Panc1 (cell line): ENCODE measurements at places on chromosomes 1 and 21.
A peak's percentile ranks its signal among the peaks of the same experiment; 100 is the strongest.

DNA sequence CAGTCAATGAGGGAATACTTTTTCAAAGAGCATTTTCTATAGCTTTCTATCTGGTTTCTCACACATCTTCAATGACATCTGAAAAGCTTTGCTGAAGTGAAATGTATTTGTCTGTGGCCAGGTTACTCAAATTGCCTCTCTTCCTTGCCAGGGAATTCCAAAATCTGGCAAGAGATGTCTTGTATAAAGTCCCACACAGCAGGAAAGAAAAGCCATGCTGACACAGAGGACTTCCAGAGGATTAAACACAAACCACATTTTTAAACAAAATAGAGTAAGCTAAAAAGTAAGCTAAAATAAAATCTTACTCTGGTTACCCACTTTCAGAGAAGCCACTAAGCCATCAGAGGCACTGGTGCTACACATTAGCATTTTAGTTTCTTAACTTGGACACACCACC lies 93.1 kb upstream of the BCAR3 start:
- no peak for DNase-seq

GRCh38 chr1:204103431-204103741 lies 30.5 kb downstream of the SOX13 start:
- DNase-seq: no peak

GRCh38 chr1:19680644-19681043 lies 16.0 kb downstream of the HTR6 start:
- no peak for DNase-seq

GRCh38 chr1:239184561-239185244 lies 201.7 kb upstream of the CHRM3 start:
- no peak for DNase-seq

- no peak for DNase-seq
These were observed 46.7 kb upstream of the GPR52 start for GRCh38 chr1:174401075-174401474.

- no peak for DNase-seq
These were observed 6.9 kb upstream of the ETV3 start for GRCh38 chr1:157145076-157145475.

GRCh38 chr1:58815686-58816071 lies 31.8 kb upstream of the JUN start:
- DNase-seq: no peak

DNA sequence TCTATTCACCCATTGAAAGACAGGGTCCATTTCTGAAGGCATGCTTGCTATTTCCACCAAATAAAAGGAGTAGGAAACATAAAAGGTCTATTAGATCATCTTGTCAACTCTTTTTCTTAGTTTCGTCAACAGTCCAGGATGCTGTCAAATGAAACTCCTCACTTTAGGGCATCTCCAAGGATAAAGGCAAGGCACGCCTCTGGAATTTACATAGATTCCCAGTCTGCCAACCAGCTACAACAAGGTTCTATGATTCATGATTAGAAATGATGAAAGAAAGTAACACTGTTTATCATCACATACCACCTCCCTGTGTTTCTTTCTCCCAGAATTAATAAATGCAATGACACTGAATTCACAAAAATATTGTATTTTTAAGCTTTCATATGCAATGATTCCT lies 636.3 kb downstream of the LTN1 start:
- DNase-seq: no peak

DNA sequence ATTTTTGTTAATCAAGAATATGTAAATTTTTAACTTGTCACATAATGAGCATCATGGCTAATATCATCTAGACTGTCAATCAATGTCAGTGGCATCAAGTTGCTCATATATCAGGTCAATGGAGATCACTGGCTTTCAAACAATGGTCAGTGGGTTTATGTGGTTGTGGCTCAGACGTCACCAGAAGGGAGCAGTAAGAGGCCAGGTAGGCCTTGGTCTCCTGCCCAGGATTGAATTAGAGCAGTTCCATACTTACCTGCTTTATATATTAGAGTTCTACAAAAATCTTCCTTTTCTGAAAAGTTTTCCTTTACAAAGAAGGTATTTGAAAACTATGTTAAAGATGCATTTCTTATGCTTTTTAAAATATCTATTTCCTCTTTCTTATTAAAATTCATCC lies 206.3 kb upstream of the B3GALT2 start:
- no peak for DNase-seq

- DNase-seq: no peak
These were observed 21.3 kb downstream of the NPHS2 start for GRCh38 chr1:179554427-179554826.

- DNase-seq: no peak
These were observed 6.8 kb upstream of the PPP1R15B start for GRCh38 chr1:204418174-204419063.

- no peak for DNase-seq
These were observed 51.5 kb downstream of the FOXO6 start for GRCh38 chr1:41412748-41413147.

DNA sequence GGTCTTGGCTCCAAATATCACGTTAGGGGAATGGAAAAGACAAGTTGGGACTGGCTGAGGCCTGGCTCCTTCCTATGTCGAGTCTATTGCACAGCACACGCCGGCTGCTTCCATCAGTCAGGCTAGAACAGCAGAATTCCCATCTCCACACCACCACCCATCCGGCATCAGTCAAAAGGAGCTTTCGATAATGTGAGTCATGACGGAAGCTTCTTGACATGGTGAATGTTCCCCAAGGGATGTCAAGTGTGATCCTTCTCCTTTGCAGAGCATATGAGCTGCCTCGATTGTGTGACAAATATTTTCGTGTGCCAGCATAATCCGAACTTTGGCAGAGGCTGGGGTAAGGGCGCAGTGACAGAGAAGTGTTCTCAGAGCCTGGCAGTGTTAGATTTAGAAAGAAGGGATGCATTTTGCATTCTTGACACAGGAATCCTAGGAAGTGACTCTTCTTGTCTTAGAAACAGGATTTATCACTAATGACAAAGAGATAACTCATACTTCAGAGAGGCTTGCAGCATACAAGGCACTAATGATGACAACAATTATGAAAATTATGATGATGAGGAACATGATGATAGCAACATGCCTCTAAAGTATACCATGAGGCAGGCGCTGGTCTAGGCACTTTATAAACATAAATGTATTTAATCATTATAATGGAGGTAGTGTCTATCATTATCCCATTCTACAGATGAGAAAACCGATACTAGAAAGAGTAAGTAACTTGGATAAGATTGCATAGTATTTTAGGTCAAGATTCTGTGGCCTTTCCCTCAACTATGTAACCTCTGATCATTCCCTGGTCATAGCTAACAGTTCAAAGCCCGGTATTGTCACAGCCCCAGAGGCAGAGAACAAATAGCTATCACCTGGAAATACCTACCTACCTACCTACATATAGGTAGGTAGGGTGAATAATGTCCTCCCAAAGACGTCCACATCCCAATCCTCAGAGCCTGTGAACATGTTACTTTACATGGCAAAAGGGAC lies 135.0 kb downstream of the KCNJ6 start:
- DNase-seq: no peak

- DNase-seq: peak; percentile 4
These were observed 567.6 kb downstream of the MRPL39 start for GRCh38 chr21:25039461-25040380.

DNA sequence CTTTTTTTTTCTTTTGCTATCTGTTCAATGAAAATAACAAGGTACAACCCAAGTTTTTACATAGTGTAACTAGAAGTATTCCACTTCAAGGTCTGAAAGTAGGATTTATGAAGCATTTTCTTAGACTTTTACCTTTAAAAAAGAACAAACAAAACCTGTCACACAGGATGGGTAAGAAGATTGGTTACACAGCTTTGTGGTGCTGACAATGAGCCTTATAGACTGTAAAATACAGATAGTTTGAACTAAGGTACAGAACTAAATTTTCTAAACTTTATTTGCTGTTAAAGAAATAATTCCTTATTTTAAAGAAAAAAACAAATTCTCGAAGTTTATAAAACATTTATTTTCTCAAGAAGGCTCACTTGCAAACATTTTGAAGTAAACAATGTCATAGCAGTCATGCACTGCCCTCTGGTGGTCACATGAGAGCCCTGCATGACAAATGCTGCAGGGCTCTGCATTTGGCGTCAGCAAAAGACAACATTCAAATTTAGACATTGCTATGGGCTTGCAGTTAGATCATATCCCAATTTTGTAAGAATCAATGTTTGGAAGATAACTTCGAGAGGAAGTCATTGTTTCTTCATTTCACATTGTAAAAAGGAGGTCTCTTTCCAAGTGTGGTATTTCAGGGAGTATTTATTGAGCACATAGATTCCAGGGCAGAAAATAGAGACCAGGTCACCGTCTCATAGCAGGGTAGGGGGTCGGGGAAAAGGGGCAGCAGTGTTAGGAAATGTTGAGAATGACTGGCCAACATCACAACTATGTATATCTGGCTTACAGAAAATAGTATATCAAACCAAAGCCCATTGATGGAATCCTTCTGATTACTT lies 115.3 kb upstream of the FMN2 start:
- DNase-seq: peak; percentile 35

- no peak for DNase-seq
These were observed 569.6 kb upstream of the CXADR start for GRCh38 chr21:16943231-16943630.

GRCh38 chr1:233635765-233636502 lies 22.0 kb downstream of the KCNK1 start:
- no peak for DNase-seq

DNA sequence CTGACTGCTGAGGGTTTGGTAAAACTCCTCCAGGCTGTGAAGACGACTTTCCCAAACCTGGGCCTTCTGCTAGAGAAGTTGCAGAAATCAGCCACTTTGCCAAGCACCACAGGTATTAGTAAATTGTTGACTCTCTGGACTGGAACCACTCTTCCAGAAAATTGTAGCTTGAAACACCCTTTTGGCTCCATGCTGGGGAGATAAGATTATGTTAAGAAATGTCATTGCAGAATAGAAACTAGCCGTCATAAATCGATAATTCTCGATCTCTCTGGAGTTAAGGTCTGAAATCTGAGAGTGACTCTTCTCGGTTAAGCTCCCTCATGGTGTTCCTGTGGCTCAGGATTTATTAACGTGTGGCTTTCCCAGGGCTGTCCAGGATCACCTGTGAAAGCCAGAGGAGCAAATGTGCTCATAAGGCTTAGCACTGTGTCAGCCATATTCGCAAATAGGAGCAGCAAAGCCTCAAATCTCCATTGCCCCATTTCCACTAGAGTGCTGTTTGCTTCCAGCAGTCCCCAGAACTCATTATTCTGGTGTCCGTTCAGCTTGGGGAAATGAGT lies 54.6 kb downstream of the ZBTB40 start:
- no peak for DNase-seq

- no peak for DNase-seq
These were observed 91.9 kb downstream of the RAVER2 start for GRCh38 chr1:64836802-64837201.

GRCh38 chr1:119966020-119966419 lies 69.7 kb upstream of the ADAM30 start:
- no peak for DNase-seq

GRCh38 chr21:26469789-26470188 lies 103.3 kb downstream of the CYYR1 start:
- DNase-seq: peak; percentile 20

DNA sequence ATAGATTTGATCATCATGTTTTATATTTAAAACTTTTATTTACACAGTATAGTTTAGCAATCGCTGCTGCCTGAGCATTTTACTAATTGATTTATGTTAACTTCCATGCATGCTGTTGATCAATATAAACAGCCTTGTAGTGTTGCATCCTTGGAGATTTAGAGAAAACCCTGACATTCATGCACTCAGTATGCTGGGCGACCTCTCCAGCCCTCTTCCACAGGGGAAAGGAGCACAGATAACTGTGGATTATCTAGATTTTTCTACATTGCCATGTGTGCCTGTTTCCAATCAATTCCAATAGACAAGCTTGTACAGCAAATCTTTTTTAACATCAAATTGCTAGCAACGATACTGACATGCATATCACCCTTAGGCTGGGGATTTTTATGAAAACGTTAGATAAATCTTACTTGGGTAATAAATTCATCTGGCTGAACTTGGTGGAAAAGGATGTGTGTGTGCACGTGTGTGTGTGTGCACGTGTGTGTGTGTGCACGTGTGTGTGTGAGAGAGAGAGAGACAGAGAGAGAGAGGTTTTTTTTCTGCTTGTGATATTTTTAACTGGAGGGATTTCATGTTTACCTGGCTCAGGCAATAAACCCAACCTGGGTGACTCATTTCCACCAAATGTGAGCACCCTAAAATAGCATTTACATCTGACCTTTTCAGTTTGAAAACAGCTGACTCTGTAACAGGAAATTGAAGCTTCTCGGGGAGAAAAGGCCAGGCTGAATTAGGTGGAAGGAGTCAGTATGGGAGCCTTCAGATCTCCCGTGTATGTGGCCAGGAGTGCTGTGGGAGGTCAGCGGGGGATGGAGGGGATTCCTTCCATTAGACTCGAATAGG lies 339.8 kb downstream of the PRDM2 start:
- DNase-seq: no peak

- DNase-seq: no peak
These were observed 249.8 kb downstream of the USH2A start for GRCh38 chr1:216173376-216173995.

DNA sequence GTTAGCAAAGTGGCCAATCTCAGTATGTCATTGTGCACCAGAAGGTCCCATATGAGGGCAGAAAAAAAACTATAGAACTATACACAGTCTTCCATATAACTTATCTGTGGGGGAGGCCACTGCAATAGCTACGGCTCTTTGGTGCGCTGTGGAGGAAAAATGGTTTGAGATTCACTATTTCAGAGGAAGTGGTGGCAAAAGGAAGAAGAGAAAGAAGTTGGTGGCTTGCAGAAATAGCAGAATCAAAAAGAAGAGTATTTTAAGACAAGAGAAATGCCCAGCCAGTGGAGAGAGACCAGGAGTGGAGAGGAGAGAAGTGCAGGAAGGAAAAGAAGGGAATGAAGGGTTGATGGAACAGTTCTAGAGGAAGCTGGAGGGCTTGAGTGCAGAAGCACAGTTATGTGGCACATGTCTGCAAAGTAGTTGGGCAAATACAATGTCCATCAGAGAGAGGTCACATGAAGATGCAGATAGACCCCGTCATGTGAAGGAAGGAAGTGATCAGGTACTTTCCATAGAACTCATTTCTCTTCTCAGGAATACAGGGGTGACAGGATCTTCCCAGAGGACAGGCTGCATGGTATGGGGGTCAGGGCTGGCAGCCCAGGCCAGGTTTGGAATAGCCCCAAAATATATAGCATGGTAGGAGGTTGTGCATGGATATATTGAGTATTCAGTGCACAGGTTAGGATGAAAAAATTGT lies 64.6 kb downstream of the RUNX1 start:
- DNase-seq: no peak

- DNase-seq: no peak
These were observed 41.0 kb upstream of the RASAL2 start for GRCh38 chr1:178052650-178053461.

DNA sequence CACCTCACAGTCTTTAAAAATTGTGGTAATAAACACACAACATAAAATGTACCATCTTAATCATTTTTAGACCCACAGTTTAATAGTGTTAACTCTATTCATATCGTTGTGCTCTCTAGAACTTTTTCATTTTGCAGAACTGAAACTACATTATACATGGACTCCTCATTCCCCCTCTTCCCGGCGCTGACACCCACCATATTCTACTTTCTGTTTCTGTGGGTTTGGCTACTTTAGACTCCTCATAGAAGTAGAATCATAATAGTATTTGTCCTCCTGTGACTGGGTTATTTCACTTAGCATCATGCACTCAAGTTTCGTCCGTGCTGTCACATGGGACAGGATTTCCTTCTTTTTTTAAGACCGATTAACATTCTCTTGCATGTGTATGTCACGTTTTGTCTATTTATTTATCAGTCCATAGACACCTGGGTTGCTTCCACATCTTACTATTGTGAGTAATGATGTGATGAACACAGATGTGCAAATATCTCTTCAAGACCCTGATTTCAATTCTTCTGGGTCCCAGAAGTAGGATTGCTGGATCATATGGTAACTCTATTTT lies 62.9 kb upstream of the TMPRSS2 start:
- DNase-seq: no peak

- no peak for DNase-seq
These were observed 31.3 kb downstream of the UBE2U start for GRCh38 chr1:64234714-64235113.
